ENCODE measurements at places on chromosomes 5 and 9.

DNA sequence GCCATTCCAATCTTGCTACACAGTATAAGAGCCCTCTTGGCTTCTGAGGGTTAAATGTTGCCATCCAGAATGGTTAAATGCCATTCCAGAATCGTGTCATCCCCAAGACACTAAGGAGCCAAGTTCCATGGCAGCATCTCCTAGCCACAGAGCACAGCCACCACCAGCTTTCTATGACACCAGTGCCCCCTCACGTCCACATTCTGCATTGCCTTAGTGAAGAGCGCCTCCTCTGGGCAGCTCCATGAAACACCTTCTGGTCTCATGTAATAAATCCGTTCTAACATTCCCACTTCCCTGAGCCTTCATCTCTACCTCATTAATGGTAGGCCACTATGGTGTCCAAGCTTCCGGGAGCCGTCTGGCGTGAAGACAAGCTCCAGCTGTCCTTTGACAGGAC is 12.4 kb downstream of the CBY3 start:
- no peak for DNase-seq

GRCh38 chr9:95202076-95202681 is 115.3 kb downstream of the FANCC start:
- DNase-seq, result no peak

- no peak for DNase-seq
These were observed 32.2 kb downstream of the INVS start for GRCh38 chr9:100131216-100131615.

GRCh38 chr9:121272401-121272948 is 4.5 kb downstream of the GSN start:
- no peak for DNase-seq

DNA sequence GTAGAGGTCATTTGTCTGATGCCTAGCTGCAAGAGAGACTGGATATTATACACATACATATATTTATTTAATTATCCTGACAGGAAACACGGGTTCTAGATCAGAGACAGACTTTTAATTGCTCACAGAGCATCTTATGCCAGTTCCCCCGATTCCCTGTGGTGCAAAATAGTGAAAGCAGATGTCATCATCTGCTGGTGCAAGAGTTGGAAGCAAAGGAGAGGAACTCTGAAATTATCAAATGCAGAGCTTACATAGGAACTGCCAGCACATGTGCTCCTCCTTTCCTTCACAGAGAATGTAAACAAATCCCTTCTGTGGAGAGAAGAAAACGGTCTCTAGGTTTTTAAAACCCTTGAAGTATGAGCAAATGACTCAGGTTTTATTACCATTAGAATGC is 69.3 kb downstream of the DTWD2 start:
- no peak for DNase-seq

All from Panc1 (cell line).